T-helper 22 cell (primary cell): ENCODE measurements at places on chromosomes 6 and 20.

- DNase-seq, result no peak
Observed at GRCh38 chr6:156109713-156110112, 654.1 kb upstream of the NOX3 start.

DNA sequence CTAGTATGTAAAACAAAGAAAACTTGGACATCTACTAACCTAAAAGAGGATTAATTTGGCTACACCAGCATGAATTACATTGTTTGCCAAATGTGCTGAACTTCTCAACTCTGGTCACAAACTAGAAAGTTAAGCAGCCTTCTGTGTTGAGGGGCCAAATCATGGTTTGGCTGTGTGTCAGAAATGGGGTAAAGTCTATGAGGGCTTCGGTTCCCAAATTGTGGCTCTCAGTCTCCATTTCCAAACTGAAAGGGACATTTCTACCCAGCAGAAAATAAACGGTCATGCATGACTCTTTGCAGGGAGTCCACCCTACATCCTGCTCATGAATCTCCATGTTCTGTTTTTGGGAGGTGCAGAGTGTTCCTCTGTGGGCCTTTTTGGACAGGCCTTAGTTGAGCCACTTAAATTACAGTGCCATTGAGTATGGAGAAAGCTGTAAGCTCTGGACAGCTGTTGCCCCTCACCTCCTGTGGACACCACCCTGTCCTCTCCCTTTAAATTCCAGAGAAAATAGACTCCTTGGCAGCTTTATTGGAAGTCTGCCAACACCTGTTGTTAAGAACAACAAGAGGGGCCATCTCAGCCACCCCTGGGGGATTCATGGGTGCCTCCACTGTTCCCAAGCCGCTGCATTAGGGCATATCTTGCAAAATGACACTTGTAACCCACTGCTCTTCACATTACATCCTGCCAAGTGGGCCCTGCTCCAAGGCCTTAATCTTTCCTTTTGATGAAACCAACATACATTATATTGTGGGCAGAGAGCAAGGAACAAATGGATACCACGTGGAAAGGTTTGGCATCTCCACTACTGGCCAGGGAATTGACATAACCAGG, 27.5 kb upstream of the SNRPC start:
- DNase-seq, result no peak

GRCh38 chr6:4916954-4917561, 86.8 kb downstream of the RPP40 start:
- DNase-seq, result no peak

DNA sequence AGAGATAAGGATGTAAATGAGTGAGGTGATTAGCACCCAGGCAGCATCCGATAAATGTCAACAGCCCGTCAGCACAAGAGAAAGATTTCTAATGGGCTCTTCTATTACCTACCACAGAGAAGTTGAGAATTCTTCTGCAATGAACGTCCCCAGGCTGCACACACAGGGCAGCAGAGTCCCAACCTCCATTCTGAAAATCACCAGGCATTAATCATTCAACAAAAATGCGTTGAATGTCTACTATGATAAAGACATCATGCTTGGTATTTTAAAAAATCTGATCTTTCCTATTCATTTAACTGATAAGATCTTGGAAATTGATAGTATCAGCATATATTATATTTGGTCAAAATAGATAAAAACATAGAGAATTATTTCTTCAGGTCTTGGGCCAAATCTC, 59.5 kb upstream of the VGLL2 start:
- no peak for DNase-seq

DNA sequence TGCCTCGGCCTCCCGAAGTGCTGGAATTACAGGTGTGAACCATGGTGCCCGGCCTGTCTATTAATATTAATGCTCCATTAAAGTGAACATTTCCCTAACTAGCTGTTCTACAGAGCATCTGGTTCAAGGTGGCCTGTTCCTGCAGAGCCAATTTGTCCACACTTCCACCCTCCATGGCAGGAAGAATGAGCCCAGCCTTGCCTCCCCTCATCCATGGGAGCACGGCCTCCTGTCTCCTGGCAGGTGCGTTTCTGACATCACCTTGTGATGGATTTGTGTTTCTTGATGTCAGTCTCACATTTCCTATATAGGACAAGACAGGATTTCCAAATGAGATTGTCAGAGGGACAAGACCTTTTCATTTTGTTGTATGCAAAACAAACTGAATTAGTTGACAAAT, 105.7 kb upstream of the FRMD1 start:
- DNase-seq, result no peak

- no peak for DNase-seq
Observed at GRCh38 chr6:150315626-150316025, 53.2 kb upstream of the IYD start.

DNA sequence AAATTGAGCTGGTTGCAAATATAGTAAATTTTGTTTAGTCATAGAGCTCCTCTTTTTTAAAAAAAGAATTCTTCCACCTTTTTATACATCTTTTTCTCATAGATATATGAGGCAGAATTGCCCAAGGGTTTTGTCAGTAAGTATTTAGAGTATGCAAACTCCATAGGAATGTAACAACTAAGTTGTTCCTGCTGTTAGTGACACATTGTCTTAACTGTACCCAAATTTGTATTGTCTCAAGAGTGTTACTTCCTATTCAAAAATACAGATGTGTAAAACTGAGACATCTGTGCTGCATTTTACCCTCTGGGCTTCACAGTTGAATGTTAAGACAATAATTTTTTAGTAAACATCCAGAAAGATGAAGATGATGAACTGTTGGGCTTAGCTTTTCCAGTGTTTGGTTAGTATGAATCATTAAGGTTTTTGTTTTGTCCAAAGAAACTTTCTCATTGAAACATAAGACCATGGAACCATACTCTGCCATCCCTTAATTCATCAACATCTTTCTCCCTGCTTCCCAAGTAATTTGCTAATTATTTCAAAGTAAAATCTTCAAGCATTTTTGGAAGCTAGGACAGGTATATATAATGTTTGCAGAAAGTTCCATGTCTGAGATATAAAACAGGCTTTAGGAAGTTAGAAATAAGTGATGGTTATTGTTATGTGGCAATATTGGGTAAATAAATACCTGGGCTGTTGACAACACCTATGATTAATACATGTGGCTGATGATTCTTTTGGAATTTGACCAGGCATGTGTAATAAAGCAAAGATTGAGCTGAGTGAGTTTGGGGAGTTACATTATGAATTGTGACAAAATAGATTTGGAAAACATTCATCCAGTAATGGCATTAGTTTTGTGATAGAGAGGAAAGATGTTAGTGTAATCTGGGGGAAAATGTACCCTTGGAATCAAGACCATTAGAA, 11.2 kb downstream of the OGFRL1 start:
- no peak for DNase-seq

DNA sequence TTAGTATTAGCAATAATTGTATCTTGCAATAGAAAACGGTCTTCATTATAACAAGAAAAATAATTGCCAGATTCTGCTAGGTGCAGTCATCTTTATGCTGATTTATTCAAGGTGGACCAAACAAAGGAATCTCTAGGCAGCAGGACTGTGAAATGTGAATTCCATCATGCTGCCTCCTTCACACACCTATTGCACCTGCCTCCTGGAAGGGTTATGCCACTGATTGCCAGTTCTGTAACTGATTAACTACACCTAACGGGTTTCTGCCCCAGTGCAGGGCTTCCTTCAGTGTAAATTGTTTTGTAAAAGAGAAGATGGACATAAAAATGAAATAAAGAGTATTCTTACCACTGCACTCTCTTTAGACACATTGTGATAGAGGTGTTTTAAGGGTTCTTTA, 96.1 kb downstream of the FOXO3 start:
- no peak for DNase-seq

DNA sequence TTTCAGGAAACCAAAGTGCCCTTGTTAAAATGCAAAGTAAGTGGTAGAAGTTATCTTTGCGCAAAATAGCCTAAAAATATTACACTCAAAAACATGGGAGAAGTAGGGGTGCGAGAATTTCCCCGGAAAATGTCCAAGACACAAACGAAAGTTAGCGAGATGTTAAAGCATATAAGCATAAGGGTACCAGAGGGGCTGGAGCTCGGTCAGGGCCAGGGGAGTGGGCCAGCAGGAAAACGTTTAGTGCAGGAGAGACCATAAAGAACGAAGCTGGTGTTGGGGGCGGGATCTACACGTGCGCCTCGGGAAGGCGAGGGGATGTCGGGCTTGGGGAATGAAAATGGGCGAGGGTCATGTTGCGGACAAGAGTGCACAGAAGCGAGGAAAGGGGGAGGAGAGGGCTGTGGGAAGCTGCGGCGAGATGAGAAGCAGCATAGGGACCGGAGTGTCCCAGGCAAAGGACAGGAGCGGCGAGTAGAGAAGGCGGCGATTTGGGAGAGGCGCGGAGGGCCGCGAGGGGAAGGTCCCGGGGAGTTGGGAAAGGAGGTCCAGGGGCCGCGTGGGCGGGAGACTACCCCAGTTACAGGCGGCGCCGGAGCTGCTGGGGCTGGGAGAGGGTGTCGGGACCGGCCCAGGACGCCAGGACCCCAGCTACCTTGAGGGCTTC, 600 bp downstream of the XPO5 start:
- DNase-seq, result no peak

DNA sequence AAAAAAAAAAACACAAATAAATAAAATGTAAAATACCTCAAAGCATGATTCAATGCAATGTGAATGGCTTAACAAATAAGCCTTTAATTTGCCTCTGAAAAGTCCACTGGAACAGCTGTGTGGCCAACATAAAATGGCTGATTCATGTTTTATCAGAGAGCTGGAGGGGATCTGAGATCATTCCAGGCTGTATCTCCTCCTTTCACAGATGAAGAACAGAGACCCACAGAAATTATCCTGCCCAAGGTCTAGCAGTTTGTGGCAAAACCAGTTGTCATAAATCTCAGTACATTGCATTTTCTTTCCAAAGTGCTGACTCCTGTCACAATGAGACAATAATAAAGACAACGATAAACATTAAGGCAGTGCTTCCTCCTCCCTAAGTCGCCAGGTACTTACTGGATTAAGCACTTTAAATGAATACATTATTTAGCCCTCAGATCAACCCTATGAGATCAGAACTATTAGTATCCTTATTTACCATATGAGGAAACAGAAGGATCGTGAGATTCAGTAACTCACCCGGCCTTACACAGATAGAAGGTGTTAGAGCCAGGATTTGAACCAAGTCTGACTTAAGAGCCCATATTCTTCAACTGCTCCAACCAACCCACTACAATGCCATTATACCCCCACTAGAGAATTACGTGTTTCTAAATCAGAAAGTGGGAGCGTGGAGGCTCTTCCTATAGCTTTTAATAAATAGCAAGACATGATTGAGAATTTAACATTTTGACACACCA, 118.3 kb downstream of the KIF13A start:
- DNase-seq, result no peak

- DNase-seq, result no peak
Observed at GRCh38 chr20:3334156-3334943, 73.1 kb downstream of the DNAAF9 start.

DNA sequence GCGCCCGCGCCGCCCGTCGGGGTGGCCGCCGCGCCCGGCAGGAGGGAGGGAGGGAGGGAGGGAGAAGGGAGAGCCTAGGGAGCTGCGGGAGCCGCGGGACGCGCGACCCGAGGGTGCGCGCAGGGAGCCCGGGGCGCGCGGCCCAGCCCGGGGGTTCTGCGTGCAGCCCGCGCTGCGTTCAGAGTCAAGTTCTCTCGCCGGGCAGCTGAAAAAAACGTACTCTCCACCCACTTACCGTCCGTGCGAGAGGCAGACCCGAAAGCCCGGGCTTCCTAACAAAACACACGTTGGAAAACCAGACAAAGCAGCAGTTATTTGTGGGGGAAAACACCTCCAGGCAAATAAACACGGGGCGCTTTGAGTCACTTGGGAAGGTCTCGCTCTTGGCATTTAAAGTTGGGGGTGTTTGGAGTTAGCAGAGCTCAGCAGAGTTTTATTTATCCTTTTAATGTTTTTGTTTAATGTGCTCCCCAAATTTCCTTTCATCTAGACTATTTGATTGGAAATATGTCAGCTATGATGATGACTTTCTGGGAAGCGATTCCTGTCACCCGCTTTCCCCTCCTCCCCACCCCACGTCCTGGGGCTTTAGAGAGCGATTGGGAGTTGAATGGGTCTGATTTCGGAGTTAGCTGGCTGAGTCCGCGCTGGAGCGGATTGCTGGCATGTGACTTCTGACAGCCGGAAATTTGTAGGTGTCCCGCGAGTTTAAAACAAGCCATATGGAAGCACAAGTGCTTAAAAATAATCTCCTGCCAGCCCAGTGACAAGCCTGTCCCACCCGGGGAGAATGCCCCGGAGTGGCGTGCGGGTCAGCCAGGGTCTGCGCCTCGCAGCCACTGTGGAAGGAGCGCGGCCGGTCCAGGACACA, 1.1 kb downstream of the ESR1 start:
- DNase-seq, result no peak

DNA sequence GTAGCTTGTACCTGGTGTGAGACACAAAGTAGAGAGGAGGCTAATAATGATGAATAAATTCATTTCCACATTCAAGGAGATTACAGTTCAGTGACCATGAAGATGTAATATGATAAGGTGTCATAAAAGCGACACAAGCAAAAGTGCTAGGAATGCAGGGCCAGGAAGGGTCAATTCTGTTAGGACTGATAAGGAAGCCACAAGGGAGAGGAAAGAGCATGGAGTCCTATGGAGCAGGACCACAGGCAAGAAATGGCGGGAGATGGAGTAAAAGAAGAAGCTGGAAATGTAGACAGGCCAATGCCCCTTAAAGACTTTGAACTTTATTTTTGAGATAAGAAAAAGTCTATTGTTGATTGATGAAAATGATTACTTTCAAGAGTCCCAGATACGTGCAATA, 161.8 kb upstream of the KCNK16 start:
- DNase-seq, result no peak

GRCh38 chr20:60669211-60669610, 582.9 kb upstream of the CDH4 start:
- DNase-seq, result no peak

DNA sequence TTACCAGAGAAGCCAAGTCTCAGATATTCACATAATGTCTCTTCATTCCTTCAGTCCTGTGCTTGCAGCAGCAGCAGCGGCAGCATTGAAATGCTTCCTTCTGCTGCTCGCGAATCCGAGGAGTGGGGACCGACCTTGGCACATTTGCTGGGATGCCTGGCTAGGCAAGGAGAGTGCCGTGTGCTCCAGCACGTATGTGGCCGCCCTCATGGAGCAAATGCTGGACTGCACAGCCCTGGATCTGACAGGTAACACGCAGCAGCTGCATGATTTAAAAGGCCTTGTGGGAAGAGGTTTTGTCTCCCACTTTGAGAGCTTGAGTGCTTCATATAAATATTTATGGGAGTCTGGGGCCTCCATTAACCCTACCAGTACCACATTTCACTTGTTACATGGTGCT, 9.9 kb downstream of the MAFB start:
- DNase-seq, result no peak

DNA sequence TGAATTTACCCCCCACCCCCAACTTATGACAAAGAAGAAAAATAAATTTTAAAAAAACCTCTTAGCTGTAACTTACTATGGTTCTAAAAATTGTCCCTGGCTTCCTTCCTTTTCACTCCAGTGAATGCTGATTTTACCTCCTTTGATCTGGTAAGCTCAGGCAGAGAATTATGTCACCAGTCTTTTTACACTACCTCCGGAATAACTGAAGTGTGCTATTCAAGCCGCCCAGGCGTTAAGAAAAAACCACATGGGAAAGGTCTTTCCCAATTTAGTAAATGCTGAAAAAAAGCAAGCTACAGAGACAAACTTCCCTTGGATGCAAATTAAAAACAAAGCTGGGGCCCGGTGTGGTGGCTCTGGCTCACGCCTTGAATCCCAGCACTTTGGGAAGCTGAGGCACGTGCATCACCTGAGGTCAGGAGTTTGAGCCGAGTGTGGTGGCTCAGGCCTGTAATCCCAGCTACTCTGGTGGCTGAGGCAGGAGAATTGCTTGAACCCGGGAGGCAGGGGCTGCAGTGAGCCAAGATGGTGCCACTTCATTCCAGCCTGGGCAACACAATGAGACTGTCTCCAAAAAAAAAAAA, 12.4 kb downstream of the SNX5 start:
- no peak for DNase-seq

- DNase-seq, result no peak
Observed at GRCh38 chr20:23120936-23121750, 35.0 kb upstream of the CD93 start.
